ENCODE measurements at places on chromosomes 16 and 17. TPM values are rescaled to one million over a fixed set of nuclear protein-coding genes. Genes with fewer than 3 reads are reported as not detected.

- no peak for DNase-seq
- H3K27ac ChIP-seq, result no peak overlapping the region
- peaks cover 12% of the 10 kb centered on the region for H3K4me1 ChIP-seq
- peaks cover 9% of the 10 kb centered on the region for H3K36me3 ChIP-seq
- H3K4me3 ChIP-seq, result no peak overlapping the region
- H3K27me3 ChIP-seq, result peaks cover 10% of the 10 kb centered on the region
Measured at GRCh38 chr17:77503293-77503655, 362.5 kb downstream of the SEC14L1 start.

- H3K4me1 ChIP-seq, result no peaks in the 10 kb centered on the region
- H3K27me3 ChIP-seq, result peaks cover 57% of the 10 kb centered on the region
- H3K27ac ChIP-seq, result no peak overlapping the region
- no peak for DNase-seq
Measured at GRCh38 chr17:66985338-66986237, 21.1 kb downstream of the CACNG4 start.

The POLDIP2 gene
- 108 TPM for total RNA-seq

DNA sequence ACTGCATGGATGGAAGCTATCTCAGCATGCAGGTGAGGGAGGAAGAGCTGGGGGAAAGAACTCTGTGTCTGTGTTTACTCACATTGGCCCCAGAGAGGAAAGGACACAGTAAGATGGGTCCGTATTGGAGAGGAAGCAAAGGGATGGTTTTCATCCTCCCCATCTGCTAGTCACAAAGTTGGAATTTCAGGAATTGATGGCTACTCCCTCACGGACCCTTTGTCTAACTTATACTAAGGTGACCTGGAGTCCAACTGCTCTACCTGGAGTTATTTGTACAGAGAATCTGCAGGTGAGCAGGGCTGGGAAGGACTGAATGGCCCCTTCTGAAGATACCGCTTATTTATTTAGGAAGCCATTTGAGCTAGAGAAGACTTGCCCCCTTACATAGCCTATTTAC lies 55.1 kb downstream of the WNT3 start:
- H3K27me3 ChIP-seq, result no peaks in the 10 kb centered on the region
- H3K4me1 ChIP-seq, result peaks cover 28% of the 10 kb centered on the region
- no peak overlapping the region for H3K4me3 ChIP-seq
- no peak overlapping the region for H3K27ac ChIP-seq

The C16orf54 gene
- not detected for total RNA-seq

The CMTR2 gene
- total RNA-seq, result 11.2 TPM

The C17orf67 gene
- total RNA-seq, result 1.6 TPM

GRCh38 chr16:10333321-10334032 lies 52.4 kb upstream of the ATF7IP2 start:
- H3K4me1 ChIP-seq, result no peaks in the 10 kb centered on the region
- no peaks in the 10 kb centered on the region for H3K27me3 ChIP-seq
- no peak overlapping the region for H3K4me3 ChIP-seq
- no peaks in the 10 kb centered on the region for H3K36me3 ChIP-seq

- DNase-seq, result no peak
- H3K27ac ChIP-seq, result no peak overlapping the region
- H3K27me3 ChIP-seq, result no peaks in the 10 kb centered on the region
- peaks cover 17% of the 10 kb centered on the region for H3K36me3 ChIP-seq
- no peak overlapping the region for H3K4me3 ChIP-seq
Measured at GRCh38 chr17:21185061-21185460, 28.9 kb downstream of the TMEM11 start.

The MEIOC gene
- total RNA-seq, result not detected

DNA sequence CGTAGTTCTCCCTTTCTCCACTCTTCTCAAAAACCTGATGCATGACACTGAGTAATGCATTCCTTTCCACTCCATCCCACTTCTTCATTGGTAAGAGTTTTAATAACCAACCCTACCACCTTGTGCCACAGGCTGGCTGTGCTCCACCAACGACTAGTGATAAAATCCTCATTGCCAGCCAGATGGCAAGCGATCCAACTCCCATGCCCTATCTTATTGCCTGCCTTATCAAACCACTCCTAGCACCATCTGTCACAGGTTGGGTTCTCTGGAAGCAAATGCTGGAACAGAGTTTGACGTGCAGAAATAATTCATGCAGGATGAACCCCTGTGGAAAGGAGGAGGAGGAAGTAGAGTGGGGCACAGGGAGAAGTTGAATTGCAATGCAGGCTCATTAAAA lies 99.5 kb downstream of the CHD9NB start:
- H3K4me1 ChIP-seq, result no peaks in the 10 kb centered on the region
- no peaks in the 10 kb centered on the region for H3K36me3 ChIP-seq
- no peaks in the 10 kb centered on the region for H3K27me3 ChIP-seq
- DNase-seq, result no peak

- no peak overlapping the region for H3K27ac ChIP-seq
- H3K36me3 ChIP-seq, result no peaks in the 10 kb centered on the region
- no peaks in the 10 kb centered on the region for H3K27me3 ChIP-seq
- no peak for DNase-seq
- no peaks in the 10 kb centered on the region for H3K4me1 ChIP-seq
- H3K4me3 ChIP-seq, result no peak overlapping the region
Measured at GRCh38 chr17:20080513-20080912, 71.4 kb downstream of the SPECC1 start.

The DOC2B gene
- 0.02 TPM for total RNA-seq

DNA sequence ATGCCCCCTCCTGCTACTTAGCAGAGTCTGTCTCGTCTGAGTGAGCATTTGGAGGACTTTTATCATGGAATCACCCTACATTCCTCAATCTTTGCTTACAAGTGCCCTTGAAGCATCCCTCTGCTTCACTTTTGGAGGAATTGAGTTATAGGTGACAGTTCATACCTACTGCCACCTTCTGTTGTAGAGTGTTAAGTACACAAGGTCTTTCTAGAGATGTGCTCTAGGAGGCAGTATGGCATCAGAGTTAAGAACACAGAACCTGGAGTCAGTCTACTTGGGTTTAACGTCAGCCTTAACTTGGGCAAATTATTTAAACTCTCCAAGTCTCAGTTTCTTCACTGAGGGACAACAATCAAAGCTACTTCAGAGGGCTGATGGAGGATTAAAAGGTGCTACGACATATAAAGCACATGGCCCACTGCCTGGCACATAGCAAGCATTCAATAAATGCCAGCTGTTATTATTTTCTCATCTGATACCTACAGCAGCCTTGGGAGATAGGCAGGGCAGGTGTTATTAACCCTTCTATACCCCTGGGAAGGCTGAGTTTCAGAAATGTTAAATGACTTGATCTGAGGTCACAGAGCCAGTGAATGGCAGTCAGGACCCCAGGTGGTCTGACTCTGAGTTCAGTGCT lies 62.2 kb downstream of the UTP18 start:
- DNase-seq, result peak; percentile 39
- H3K27ac ChIP-seq, result no peak overlapping the region
- H3K27me3 ChIP-seq, result peaks cover 4% of the 10 kb centered on the region

DNA sequence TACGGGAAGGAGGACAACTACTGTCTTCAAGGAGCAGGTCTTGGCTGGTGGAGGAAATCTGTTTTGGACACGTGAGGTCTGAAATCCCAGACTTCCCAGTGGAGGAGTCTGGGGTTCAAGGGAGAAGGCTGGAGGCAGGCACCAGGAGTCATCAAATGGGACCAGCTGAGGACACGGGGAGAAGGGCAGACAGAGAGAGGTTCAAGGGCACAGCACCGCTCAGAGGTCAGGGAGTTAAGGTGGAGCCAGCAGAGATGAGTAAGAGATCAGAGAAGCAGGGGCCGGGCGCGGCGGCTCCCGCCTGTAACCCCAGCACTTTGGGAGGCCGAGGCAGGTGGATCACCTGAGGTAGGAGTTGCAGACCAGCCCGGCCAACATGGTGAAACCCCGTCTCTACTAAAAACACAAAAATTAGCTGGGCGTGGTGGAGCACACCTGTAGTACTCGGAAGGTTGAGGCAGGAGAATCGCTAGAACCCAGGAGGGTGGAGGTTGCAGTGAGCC lies 10.4 kb upstream of the SMIM5 start:
- H3K36me3 ChIP-seq, result no peaks in the 10 kb centered on the region
- H3K27ac ChIP-seq, result no peak overlapping the region
- no peak for DNase-seq
- H3K4me1 ChIP-seq, result peaks cover 72% of the 10 kb centered on the region
- H3K27me3 ChIP-seq, result peaks cover 47% of the 10 kb centered on the region

DNA sequence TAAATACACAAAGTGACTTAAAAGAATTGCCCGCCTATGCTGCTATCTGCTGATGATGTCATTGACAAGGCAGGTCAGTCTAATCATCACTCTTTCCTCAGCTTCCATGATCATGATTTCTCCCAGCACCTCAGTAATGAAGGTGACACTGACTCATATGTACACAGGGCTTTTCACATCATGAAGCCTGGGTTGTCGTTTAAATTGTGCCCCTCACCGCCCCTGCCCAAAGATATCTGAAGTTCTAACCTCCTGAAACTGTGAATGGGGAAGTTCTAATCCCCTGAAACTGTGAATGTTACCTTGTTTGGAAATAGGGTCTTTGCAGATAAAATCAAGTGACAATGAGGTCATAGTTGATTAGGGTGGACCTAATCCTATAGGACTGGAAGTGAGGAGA lies 17.4 kb upstream of the GPRC5C start:
- DNase-seq, result no peak
- H3K27ac ChIP-seq, result no peak overlapping the region
- H3K4me1 ChIP-seq, result peaks cover 6% of the 10 kb centered on the region
- no peak overlapping the region for H3K4me3 ChIP-seq
- H3K36me3 ChIP-seq, result no peaks in the 10 kb centered on the region

GRCh38 chr17:51200295-51200694 lies 34.1 kb downstream of the NME2 start:
- no peak for DNase-seq
- H3K36me3 ChIP-seq, result peaks cover 78% of the 10 kb centered on the region
- H3K4me3 ChIP-seq, result no peak overlapping the region
- H3K4me1 ChIP-seq, result no peaks in the 10 kb centered on the region
- no peaks in the 10 kb centered on the region for H3K27me3 ChIP-seq
- H3K27ac ChIP-seq, result no peak overlapping the region

DNA sequence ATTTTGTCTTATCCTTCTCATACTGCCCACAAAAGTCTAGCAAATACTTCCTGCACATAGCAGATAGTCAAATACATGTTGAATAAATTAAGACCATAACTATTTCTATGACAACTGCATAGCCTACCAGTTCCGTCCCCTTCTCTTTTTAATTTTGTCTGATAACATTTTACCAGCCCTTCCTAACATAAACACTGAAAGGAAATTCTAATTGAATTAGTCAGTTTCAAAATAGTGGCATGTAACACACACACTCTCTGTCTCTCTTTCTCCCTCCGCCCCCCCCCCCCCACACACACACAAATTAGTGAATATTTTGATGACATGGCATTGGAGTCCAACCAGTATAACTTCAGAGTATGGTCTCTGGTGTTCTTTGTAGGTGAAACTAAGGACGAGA lies 41.8 kb downstream of the TNRC6C start:
- H3K4me1 ChIP-seq, result peaks cover 9% of the 10 kb centered on the region
- no peak overlapping the region for H3K4me3 ChIP-seq
- H3K27me3 ChIP-seq, result no peaks in the 10 kb centered on the region
- DNase-seq, result no peak

DNA sequence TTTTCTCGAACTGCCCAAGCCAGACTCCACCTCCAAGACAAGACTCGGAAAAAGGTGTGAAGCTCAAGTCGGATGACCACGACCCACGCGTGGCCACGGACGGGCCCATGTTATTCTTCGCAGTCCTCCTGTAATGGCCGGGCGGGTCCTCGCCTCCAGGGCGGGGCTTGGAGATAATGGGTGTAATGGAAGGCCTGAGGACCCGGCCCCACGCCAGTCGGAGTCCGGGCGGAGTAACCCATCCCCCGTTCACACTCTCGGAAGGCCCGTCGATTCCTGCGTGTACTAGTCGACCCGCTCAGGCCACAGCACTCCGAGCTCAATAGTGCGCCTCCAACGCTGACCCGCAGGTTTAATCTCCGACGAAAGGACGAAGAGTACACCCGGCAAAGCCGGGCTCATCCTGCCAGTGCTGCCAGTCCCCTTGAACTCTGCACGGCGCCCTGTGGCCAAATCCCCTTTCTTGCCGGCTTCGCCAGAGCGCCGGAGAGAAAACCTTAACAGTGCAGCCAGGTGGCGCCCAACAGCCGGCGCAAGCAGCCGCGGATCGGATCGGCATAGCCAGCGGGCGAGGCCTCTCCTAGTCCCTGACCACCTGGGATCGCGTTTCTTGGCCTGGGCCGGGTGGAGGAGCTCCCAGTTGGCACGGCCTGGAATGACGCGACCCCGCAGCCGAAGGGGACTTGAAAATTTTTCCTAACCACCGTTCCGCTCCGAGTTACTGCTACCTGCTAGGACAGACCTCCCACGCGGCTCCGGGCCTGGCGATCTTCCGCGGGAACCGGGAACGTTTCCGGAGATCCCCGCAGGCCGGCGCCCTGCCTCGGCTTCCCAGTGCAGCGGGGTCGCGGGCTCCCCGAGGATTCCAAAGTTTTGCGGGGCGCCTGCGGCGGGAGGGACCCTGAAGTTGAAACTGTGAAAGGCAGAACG lies 762.0 kb downstream of the KCNJ18 start:
- H3K27ac ChIP-seq, result no peak overlapping the region
- no peak overlapping the region for H3K4me3 ChIP-seq
- no peaks in the 10 kb centered on the region for H3K4me1 ChIP-seq

- no peak overlapping the region for H3K27ac ChIP-seq
- H3K4me3 ChIP-seq, result no peak overlapping the region
- H3K27me3 ChIP-seq, result peaks cover 7% of the 10 kb centered on the region
- DNase-seq, result no peak
Measured at GRCh38 chr16:54236773-54237172, 49.8 kb downstream of the IRX3 start.

The TEKT1 gene
- not detected for total RNA-seq

DNA sequence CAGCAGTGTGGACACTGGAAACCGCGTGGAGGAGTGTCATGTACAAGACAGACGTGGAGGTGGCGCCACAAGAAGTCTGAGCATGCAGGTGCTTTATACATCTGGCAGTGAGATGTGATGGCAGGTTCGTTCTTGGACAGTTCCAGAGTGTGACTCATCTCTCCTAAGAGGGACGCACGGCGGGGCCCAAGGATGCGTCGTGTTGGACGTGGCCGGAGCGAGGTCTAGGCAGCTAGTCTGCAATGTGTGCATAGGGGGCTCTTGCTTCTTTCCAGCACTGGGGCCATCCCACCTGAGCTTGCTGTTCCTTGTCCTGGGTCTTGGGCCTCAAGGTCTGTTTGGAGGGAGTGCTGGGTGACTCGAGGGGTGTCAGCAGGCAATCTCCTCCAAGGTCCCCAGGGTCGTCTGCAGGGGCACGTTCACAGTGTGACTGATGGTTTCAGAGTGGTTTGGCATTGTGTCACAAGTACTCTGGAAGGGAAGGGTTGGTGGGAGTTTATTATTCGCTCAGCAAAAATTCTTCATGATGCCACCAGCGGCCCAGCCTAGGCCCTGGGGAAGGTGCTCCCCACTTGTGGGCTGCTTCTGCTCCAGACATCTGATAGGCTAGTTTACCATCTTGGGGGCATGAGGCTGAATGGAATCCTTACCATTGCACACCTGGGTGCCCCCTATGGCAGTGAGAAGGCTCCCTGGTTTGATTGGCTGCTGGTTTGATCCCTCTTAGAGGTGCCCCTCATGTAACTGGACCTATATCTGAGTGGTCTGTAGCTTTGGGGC lies 22.1 kb downstream of the SPACA3 start:
- H3K27ac ChIP-seq, result no peak overlapping the region
- DNase-seq, result peak; percentile 18
- no peak overlapping the region for H3K4me3 ChIP-seq
- H3K36me3 ChIP-seq, result no peaks in the 10 kb centered on the region
- no peaks in the 10 kb centered on the region for H3K4me1 ChIP-seq
- peaks cover 17% of the 10 kb centered on the region for H3K27me3 ChIP-seq
